ENCODE measurements at places on chromosomes 3 and 15. TPM values are rescaled to one million over a fixed set of nuclear protein-coding genes. Genes with fewer than 3 reads are reported as not detected.

DHX36 gene
- total RNA-seq: 59.9 TPM

IGSF11 gene
- 4.8 TPM for total RNA-seq

GRK7 gene
- total RNA-seq: not detected

IGF1R gene
- total RNA-seq: 38.2 TPM

FSIP1 gene
- 1.6 TPM for total RNA-seq

SYNPR gene
- total RNA-seq: not detected

ITPKA gene
- total RNA-seq: 8.8 TPM
